Left renal cortex interstitium (tissue), 4 donors: ENCODE measurements at places on chromosomes 5 and 9.
A peak's percentile ranks its signal among the peaks of the same experiment; 100 is the strongest.

- no peak for DNase-seq
Measured at GRCh38 chr5:126269511-126269910, 153.7 kb upstream of the GRAMD2B start.

- DNase-seq = no peak
Measured at GRCh38 chr9:21690561-21690960, 111.9 kb upstream of the MTAP start.

DNA sequence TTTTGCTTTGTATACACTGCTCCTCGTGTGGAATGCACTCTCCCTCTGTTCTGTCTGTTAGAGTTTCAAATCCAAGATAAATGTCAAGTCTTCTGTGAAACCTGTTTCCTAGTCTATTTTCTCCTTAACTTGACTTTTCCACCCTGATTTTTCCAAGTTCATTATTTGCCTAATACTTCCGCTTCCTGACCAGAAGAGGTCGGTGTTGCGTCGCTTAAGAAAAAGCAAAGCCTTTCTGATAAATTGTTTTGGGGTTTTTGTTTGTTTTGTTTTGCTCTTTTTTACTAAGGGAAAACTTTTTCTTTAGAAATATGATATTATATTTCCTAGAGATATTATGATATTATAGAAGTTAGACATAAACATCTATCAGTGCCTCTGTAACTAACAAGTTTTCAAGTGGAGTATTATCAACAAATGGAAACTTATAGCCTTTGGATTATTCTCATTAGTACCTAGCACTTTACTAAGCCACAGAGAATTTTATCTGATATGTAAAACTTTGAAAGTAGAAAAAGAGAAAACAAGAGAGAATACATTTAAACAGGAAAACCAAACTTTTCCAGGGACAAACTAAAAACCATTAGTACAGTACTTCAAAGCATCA is 55.8 kb downstream of the PHAX start:
- DNase-seq = peak; percentile 52

GRCh38 chr9:133861692-133862091 is 123.5 kb upstream of the SARDH start:
- DNase-seq = no peak

- no peak for DNase-seq
Measured at GRCh38 chr5:56350011-56350596, 117.0 kb upstream of the ANKRD55 start.

- DNase-seq = no peak
Measured at GRCh38 chr5:179421144-179421901, 76.1 kb upstream of the ADAMTS2 start.

GRCh38 chr5:133234273-133234672 is 182.5 kb downstream of the HSPA4 start:
- DNase-seq = no peak

- DNase-seq = no peak
Measured at GRCh38 chr9:105445203-105445881, 2.5 kb upstream of the FSD1L start.

DNA sequence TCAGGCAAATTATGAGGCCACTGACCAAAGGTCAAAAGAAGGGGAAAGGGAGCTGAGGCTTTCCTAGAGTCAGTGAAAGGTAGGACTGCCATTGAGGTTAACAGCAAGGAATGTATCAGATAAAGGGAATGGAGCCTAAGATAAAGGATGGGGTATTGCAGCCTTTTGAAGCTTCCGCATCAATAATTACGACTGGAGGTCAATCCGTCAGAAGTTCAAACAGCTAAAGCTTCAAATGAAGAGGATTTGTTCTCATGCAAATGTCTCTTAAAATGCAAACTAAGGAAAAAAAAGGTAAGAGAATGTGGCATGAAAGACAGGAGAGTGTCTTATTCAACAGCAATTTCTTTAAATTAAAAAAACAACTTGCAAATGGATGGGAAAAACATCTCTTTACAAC is 341.1 kb upstream of the RGMB start:
- no peak for DNase-seq

- DNase-seq = no peak
Measured at GRCh38 chr9:89638359-89638758, 33.5 kb downstream of the GADD45G start.

DNA sequence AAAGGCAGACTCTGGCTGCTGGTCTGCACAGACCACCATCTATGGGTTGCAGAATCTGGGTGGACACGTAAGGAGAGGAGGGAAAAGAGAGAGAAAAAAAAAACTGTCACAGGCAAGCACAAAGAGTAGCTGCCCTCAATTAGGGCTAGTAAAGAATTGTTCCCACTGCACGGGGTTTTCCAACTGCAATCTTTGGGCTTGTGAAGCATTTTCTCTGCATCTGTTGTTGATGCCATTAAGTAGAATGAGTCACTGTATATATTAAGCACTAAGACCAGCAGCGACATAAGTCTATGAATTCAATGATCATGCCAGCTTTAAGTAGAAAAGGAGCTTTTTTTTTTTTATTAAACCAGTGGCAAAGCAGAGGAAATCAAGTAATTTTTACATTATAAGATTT is 40.2 kb downstream of the MED10 start:
- no peak for DNase-seq

DNA sequence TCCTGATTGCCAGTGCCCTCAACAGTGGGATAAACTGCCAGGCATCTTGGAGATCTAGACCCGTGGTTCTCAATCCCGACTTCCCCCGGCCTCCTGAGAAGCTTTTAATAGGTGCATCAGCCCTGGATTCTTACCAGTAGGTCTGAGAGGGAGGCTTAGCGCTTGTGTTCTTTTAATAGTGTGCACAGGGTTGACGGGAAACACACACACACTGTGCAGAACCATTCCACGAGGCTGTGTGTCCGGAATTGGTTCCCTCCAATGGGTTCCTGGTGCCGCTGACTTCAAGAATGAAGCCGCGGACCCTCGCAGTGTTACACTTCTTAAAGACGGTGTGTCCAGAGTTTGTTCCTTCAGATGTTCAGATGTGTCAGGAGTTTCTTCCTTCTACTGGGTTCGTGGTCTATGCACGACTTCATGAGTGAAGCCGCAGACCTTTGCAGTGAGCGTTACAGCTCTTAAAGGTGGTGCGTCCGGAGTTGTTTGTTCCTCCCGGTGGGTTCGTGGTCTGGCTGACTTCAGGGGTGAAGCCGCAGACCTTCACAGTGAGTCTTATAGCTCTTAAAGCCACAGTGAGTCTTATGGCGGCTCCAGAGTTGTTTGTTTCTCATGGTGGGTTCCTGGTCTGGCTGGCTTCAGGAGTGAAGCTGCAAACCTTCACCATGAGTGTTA is 46.6 kb upstream of the PRSS3 start:
- no peak for DNase-seq

- no peak for DNase-seq
Measured at GRCh38 chr5:72883850-72884249, 67.4 kb downstream of the TNPO1 start.

GRCh38 chr9:33225319-33226147 is 14.4 kb upstream of the SPINK4 start:
- DNase-seq = peak; percentile 60

DNA sequence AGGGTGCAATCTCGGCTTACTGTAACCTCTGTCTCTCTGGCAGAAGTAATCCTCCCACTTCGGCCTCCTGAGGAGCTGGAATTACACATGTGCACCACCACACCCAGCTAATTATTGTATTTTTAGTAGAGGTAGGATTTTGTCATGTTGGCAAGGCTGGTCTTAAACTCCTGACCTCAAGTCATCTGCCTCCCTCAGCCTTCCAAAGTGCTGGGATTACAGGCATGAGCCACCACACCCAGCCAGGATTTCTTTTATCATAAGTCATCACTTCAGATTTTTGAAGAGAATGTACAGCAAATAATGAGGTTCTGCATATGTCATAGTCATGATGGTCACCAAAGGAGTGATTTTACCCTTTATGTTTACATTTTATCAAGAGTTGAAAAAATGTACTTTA is 108.1 kb downstream of the GCNT1 start:
- DNase-seq = no peak

DNA sequence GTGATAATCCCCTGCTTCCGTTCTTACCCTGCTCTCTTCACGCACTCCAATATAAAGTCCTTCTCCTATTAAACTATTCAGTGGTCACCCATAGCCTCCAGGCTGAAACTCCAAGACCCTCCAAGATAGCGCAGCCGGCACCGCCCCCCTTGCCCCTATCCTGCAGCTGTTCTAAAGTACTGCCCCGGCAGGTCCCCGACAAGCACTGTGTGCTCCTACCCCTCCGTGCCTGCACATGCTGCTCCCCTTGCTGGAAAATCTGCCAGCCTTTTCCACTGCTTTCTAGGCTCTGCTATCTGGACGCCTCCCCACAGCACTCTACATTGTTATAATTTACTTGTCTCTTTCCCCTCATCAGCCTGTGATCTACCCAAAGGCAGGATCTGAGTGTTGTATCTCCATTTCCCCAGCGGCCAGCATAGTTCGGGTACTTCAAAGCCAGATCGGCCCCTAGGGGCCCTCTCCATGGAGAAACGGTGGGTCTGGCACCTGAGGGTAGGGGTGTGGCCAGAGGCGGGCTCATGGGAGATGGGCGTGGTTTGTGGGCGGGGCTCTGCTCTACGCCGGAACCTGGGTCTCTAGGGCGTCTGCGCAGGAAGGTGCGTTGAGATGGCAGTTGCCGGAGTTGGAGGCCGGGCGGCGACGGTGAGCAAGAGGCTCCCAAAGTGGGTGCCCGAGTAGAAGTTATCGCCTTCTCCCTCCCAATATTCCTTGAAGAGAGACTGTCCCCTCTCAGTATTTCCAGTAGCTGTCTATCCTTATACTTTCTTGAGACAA is 83.5 kb upstream of the RUSC2 start:
- peak; percentile 13 for DNase-seq

DNA sequence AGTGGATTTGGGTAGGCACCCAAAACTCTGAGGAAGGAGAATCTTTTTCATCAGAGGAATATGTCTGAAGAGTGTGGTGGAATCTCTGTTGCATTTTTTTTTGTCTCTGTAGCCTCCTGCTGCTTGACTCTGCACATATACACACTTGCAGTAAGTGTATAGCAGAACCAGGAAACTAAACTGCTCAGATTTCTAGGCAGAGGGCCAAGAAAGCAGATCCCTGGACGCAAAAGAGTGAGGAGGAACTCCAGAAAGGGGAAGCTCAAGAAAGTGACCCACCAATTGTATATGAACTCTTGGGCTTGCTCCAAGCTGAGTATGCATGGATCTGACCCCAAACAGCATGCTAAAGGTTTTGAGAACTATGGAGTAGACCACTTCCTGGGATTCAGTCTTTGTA is 181.8 kb downstream of the GADD45G start:
- no peak for DNase-seq

GRCh38 chr9:122332083-122332482 is 38.7 kb upstream of the PTGS1 start:
- DNase-seq = no peak
